ENCODE measurements at places on chromosomes 16 and 17.

- no peak overlapping the region for H3K27ac ChIP-seq
- H3K27me3 ChIP-seq: no peaks in the 10 kb centered on the region
- DNase-seq: no peak
- H3K4me1 ChIP-seq: peaks cover 11% of the 10 kb centered on the region
- no peaks in the 10 kb centered on the region for H3K36me3 ChIP-seq
Observed at GRCh38 chr16:67989322-67990017, 9.2 kb upstream of the DPEP3 start.

GRCh38 chr16:23377071-23377931 is 75.2 kb downstream of the SCNN1B start:
- H3K27ac ChIP-seq: no peak overlapping the region
- H3K27me3 ChIP-seq: peaks cover 3% of the 10 kb centered on the region
- no peaks in the 10 kb centered on the region for H3K4me1 ChIP-seq

DNA sequence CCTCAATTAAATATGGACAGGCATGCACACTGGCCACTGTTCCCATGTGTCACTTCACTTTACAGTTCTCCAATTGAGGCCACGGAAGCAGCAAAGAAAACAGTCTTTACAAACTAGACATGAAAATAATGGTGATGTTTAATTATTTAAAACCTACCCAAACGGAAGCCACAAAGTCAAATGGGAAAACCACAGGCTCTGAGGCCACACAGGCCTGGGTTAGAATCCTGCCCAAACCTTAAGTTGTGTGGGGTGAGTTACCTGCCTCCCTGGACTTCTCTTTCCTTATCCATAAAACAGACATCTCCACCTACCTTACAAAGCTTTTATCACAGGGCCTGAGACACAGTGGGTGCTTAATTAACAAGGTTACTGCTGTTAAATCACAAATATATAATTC is 137.4 kb downstream of the PARN start:
- no peak overlapping the region for H3K4me3 ChIP-seq
- DNase-seq: no peak
- H3K4me1 ChIP-seq: peaks cover 8% of the 10 kb centered on the region
- H3K36me3 ChIP-seq: no peaks in the 10 kb centered on the region
- no peaks in the 10 kb centered on the region for H3K27me3 ChIP-seq

DNA sequence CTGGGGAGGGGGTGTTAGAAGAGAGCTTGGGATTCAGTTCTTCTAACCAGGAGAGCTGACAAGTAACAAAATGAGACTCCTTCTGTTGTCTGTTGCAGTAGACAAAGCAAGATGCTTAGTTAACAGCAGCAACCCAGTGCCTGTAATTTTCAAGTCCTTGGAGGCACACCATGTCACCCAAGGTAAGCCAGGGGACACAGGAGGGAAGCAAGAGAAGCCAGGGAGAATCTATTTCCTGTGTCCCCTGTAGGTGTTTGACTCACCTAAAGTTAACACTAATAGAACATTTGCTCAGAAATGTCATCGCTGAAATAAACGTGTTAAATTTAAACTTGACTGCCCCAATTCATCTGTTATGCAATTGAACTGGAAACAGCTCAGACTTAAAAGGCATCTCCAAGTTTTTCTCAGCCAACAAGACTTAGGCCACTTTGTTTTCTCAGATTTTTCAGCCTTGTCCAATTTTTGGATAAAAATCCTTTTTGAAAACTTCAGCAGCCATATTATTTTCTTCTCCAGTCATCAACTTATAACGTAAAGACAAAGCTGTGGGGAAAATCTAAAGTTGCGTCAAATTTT is 257.6 kb downstream of the CDH13 start:
- no peak for DNase-seq
- no peaks in the 10 kb centered on the region for H3K27me3 ChIP-seq
- no peaks in the 10 kb centered on the region for H3K4me1 ChIP-seq
- no peak overlapping the region for H3K27ac ChIP-seq

- H3K4me1 ChIP-seq: peaks cover 23% of the 10 kb centered on the region
- H3K27me3 ChIP-seq: no peaks in the 10 kb centered on the region
- peak within 1 kb of the TSS; percentile 49 for H3K4me3 ChIP-seq
- no peak within 1 kb of the TSS for H3K27ac ChIP-seq
Observed at GRCh38 chr16:54930005-54930868, at the start of gene IRX5. Gene IRX5, plus strand, starts transcription at chr16:54930865. Its CDS starts 334 bp downstream, at chr16:54931199.

DNA sequence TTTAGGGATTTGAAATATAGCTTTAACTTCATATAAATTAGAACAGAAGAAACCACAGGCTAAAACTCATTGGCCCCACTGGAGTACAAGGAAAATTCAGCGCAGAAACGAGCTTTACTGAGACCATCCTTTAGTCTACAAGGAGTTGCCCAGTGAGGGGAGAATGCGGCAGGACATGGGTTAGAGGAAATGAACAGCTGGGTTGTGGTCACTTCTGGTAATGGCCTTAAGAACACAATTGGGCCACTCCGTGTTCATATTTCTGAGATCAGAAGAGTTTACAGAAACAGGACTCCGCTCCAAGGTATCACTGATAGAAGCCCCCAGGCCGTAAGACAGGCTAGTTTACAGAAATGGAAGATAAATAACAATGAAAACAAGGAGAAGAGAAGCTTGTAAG is 188.3 kb downstream of the ZFHX3 start:
- no peak for DNase-seq
- H3K27me3 ChIP-seq: no peaks in the 10 kb centered on the region
- no peak overlapping the region for H3K4me3 ChIP-seq
- H3K36me3 ChIP-seq: no peaks in the 10 kb centered on the region

DNA sequence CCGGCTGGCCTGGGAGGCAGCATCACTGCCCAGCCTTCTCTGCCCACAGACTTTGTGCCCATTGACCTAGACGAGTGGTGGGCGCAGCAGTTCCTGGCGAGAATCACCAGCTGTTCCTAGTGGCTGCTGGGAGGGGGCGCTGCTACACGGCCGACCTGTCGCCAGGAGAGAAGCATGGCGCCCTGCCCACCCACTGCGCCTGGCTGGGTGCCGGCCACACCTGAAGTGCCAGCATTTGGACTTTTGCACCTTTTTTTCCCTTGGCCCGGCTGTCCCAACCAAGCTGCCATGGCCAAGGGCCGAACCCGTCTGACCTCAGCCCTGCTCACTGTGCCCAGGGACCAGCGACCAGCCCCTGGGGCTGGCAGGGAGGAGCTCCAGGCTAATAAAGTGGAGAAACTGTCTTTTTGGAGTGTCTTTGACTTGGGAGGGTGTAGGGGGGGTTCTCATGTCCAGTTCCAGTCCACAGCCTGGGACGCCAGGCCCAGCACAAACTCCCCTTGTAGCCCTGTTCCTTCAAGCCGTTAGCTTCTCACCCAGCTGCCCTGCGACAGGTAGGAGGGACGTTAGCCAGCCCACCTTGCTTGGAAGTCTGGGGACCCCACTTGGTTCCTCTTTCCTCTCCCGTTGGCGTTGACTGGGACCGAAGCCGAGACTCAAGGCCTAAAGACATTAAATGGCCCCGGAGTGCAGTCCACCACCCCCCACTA is 939 bp upstream of the WDR90 start:
- H3K4me3 ChIP-seq: peak overlapping the region; percentile 75
- H3K27me3 ChIP-seq: no peaks in the 10 kb centered on the region
- DNase-seq: no peak
- H3K27ac ChIP-seq: peak overlapping the region; percentile 86
